ENCODE measurements at places on chromosomes 2 and 18. TPM values are rescaled to one million over a fixed set of nuclear protein-coding genes. Genes with fewer than 3 reads are reported as not detected.

Gene ZSWIM2
- total RNA-seq, result not detected

GRCh38 chr2:98468621-98469236 lies 24.1 kb downstream of the INPP4A start:
- no peak for DNase-seq

DNA sequence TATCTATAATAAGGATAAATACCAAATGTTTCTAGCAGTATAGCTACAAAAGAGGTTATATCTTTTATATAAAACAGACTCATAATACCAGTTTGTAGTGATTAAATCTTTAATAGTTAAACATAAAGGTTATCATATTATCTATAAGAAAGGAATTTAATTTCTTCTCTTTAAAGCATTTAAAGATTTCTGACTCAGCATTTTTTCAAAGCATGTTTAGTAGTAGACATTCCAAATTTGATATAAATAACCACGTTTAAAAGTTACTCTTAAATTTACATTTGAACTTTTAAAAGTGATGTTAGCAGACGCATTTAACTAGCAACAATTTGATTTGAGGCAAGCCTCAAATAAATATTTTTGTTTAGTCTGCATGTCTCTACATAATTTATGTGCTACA lies 1508.0 kb upstream of the NXPH2 start:
- DNase-seq, result no peak

- DNase-seq, result no peak
Observed at GRCh38 chr2:156057647-156058046, 274.9 kb downstream of the NR4A2 start.

DNA sequence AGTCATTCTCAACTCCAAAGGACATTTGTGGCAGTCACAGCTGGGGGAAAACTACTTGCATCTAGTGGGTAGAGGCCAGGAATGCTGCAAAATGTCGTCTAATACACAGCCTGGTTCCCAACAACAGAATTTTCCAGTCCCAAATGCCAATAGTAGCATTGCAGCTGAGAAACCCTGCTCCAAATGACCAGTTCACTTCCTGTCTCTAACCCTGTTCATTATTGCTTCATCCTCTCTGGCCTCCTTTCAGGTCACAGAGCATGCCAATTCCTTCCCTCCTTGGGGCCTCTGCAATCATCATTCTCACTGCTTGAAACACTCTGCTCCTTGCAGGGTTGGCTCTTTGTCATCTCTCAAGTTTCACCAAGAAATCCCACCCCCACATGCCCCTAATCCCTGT lies 139.1 kb downstream of the IRS1 start:
- peak; percentile 42 for DNase-seq

DNA sequence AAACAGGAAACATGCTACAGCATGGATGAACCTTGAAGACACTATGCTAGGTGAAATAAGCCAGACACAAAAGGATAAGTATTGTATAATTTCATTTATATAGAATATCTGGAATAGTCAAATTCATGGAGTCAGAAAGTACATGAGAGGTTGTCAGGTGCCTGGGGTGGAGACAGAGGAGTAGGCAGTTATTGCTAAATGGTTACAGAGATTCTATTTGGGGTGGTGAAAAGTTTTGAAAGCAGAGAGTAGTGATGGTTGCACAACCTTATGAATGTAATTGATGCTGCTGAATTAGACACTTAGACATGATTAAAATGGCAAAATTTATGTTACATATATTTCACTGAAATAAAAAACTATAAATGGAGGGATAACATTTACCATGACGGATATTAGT lies 197.4 kb downstream of the VAPA start:
- DNase-seq, result no peak
